ENCODE measurements at places on chromosomes 6 and 20.

DNA sequence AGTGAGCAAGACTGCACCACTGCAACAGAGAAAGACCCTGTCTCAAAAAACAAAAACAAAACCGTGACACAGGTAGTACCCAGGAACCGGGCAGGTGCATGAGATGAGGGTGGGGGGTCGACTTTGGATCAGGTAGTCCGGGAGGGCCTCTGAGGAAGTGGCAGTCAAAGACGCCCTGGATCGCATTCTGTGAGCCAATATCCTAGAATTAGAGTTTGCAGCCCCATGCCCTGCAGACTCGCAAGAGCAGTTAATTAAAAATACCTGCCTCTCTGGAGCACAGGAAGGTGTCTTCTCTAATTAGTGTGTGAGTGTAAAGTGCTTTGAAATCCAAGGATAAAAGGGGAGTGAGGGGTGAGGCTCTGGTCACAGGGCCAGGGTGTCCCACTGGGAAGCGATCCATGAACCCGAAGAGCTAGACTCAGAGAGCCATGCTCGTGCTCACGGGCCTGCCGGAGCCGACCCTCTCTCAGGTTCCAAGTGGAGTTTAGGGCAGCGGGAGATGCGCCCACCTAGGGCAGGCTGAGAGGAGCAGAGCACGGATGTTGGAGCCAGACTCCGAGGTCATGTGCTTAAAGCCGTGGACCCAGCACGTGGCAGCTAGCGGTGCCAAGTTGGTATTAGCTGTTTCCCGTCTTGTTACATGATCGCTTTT lies 74.7 kb upstream of the PTPN1 start:
- no peak for DNase-seq

DNA sequence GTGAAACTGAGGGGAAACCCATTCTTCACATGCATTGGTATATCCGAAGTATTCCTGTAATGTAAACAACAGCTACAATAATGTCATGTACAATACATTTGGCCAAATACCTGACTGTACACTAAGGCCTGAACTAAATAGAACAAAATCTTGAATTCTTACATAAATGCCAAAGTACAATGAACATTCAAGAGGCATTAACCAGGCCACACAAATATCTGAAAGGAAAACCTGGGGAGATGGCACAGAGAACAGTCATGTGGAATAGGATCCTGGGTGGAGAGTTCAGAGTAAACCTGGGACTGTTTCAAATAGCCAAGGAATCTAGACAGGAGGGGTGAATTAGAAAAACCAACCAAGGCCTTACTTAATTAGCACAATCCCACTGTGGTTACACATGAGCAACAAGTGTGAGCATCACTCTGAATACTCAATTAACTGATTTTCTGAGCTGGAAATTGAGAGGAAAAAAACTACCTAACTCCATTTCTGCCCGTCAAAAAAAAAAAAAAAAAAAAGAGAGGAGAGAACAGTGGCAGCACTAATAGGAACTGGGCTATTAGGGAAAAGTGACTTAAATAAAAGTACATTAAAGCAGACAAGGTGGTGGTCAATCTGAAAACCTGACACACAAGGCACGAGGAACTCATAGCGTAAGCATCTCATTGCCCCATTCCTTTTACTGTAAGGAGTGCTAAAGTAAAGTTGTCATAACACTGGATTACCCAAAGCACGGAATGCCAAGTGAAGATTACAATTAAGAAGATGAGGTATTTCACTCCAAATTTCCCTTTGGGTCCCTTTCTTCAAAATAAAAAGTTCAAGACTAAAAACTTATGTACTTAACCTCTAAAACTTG lies 10.9 kb downstream of the SNX5 start:
- no peak for DNase-seq

DNA sequence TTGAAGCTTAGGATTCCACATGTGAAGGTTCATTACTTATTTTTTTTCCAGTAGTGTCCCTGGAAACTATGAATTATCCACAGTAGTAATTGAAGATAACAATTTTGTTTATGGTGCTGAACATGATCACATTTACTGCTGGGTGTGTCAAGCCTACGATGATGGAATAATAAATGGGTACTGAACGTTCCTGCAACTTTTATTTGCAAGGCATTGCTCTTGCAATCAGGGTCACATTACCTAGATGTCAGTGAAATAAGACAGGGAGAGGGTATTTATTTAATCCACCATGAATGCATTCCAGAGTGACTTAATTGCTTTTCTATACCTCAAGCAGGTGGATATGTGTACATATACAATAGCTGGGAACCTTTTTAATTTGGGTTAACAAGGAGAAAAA lies 27.0 kb upstream of the MLIP start:
- DNase-seq = no peak

DNA sequence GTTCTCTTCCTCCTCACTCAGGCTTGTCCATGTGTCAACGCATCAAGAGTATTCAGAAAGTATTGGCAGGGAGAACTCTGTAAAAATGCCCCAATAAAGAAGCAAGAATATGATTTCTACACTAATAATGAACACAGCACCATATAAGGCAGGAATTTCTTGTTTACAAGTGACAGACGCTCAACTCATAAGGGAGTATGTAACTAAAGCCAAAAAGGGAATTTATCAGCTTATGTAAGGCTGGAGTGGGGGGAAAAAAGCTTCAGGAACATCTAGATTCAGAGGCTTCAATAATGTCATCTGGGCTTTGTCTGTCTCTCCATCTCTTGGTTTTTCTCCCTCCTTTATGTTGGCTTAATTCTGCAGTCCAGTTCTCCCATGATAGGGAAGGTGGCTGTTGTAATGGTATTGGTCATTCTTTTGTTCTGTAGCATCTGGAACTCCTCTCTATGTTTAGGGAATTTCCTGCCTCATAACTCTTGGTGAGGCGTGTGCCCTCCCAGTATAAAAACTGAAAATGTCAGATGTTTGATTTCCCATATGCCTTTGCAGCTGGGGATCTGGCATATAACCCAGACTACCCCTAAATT lies 125.1 kb upstream of the COL21A1 start:
- no peak for DNase-seq

DNA sequence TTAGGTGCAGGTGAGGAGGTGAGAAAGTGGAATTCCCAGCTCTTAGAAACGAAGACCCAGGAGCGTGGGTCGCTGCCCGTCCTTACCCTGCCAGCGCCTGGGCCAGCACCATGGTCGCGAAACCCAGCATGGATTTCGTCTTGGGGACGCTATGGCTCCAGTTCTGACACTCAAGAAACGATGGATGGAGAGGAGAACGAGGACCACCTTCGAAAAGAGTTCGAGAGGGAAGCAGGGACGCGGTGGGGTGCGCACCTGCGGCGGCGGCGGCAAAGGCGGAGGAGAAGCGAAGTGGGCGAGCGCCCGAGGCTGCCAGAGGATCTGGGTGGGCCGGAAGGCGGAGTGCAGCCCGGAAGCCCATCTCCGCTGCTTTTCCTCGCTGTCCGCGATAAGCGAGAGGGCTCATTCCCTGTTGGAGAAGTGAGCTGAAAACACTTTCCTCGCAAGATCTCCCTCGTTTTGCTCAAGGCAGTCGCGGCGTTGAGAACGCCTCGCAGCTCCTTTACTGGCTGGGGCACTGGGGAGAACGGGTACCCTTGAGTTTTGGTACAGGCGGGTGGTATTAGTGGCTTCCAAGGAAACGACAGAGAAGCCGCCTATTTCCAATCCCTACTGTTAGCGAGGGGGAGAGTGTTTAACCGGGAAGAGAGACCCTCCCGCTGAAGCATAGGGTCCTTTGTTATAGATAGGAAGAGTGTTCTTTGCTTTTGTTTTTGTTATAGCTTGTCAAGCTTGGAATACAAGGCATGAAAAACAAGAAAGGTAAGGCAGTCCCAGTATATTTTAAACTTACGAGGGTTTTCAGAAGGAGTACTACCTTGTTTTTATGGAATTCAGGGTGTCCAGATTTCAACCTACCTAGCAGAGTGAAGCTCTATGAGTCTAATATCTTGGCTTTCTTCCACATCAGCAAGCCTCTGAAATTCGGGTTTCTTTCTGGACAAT lies 109.5 kb downstream of the TRIM27 start:
- DNase-seq = no peak

DNA sequence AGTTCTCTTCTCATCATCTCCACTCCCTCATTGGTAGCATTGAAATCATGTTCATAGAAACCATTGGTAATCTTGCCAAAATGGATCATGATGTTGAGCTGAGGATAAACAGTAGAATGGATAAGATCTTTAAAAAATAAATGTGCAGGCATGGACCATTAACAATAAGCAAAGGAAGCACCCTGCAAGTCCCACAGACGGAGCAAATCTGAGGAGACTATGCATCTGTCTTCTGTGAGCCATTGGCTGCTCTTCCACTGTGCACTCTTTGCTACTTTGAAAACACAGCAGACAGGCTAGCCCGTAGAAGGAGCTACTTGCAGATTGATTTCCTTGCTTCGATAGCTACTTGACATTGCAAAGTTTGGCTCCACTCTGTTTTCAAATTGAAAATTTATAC lies 535.0 kb downstream of the PKHD1 start:
- DNase-seq = no peak

DNA sequence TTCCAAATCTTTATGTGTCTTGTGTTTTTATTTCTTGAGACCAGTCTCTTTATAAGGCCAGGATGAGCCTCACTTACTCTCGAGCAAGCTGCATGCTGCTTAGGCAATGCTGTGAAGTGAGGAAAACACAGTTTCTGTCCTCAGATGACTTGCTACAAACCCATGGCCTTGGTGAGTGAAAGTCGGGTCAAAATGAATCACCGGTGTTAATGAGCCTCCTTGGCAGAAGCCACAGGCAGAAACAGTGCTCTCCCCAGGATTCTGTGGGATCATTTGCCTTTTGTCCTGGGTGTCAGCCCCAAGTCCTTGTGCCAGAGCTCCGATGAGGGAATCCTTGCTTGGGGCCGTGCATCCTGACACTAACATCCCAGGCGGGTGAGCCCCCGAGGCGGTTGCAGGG lies 482.5 kb downstream of the QKI start:
- no peak for DNase-seq

DNA sequence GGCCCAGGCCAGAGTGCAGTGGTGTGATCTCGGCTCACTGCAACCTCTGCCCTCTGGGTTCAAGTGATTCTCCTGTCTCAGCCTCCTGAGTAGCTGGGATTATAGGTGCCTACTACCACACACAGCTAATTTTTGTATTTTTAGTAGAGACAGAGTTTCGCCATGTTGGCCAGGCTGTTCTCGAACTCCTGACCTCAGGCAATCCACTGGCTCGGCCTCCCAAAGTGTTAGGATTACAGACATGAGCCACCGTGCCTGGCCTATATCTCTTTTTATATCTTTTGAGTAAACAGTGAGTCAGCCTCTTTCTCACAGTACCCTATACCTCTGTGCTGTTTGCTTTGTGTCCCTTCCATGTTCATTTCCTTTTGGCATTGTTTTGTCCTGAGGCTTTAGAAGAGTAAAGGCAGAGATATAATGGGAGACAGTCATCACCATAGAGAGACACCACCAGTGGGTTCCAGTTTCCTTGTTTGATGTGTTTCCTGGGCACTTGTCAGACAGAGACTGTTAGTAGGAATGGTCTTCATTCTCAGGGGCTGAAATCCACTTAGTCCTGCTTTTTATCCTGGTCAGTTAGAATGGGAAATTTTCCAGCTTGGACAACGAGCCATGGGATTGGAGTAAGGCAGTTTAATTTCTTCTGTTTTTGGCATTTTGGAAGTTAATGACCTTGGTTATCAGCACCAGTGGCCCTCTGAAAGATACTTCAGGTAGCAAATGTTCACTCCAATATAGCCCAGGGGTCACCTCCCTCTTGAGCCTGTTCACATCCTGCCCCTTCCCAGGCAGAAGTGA lies 32.2 kb upstream of the ASXL1 start:
- no peak for DNase-seq

- no peak for DNase-seq
Measured at GRCh38 chr6:20235041-20235440, 22.8 kb upstream of the MBOAT1 start.

GRCh38 chr6:37636116-37636515 lies 61.6 kb downstream of the MDGA1 start:
- DNase-seq = no peak

- DNase-seq = no peak
Measured at GRCh38 chr6:35786810-35787209, 6.0 kb downstream of the CLPSL1 start.

GRCh38 chr6:70210462-70210861 lies 92.4 kb downstream of the COL9A1 start:
- DNase-seq = no peak

DNA sequence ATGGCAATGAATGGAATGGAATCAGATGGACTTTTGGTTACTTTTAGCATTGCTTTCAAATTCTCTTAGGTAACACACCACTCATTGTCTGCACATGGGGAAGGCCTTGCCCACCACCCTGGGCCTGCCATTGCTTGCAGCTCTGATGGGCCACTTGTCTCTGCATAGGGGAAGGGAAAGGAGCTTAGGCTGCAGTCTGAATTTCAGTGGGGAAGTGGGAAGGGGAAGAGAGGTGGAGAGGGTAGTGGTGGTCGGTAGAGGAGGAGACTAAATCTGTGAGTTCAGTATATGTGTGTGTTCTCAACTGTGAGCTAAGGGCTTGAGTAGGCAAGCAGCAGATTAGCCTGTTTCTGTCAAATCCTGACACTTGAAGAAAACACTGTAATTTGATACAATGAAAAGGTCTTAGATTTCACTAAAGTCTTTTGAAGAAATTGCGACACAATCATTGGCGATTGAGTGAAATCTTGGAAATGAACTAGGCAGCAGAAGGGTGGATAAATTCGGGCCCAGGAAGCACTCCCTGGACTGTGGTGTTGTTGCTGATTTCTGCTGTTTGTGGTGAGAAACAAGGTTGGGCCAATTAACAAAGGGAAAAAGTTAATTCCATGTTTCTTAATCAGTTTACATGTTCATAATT lies 80.6 kb downstream of the OTOR start:
- DNase-seq = no peak

DNA sequence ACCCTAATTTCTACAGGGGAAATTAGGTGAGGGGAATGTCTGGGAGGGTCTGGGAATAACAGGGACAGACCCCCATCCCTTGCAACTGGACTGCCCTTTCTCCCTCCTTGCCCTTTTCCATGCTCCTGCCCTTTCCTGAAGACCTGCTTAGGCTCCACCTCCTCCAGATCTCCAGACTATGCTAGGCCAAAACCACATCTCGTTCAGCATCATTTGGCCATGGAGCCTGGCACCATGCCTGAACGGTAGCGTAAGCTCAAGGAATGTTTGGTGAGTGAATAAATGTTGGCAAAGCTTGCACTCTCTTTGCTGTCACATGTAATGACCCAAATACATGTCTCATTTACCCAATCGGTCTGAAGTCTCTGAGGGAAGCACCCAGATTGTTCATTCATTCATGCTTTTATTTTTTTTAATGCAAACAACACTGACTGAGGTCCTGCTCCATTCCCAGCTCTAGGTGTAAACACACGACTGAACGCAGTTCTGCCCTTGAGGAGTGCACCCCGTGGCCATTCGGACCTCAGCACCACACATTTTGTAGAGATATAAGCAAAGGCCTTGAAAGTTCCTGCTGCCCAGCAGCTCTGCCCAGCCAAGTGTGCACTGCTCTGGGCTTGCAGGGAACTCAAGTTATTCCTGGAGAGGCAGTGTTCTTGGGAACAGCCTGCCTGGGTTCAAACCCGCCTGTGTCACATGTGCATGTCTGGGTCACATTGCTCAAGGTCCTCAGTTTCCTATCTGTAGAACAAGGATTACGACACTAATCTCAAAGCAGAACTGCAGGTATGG lies 1.1 kb upstream of the GRM4 start:
- DNase-seq = no peak

- no peak for DNase-seq
Measured at GRCh38 chr20:48552550-48552949, 275.2 kb downstream of the PREX1 start.

GRCh38 chr6:91780270-91780669 lies 1193.4 kb upstream of the MAP3K7 start:
- DNase-seq = no peak

GRCh38 chr20:24682496-24682985 lies 213.1 kb downstream of the SYNDIG1 start:
- DNase-seq = no peak

Measured in activated CD4-positive, alpha-beta T cell treated with anti-CD3 and anti-CD28 coated beads for 36 hours (primary cell).